ENCODE measurements at places on chromosomes 3 and 15. TPM values are rescaled to one million over a fixed set of nuclear protein-coding genes. Genes with fewer than 3 reads are reported as not detected.

RNF13 gene
- total RNA-seq, result 47.7 TPM

PCSK6 gene
- total RNA-seq, result 28.6 TPM

DNA sequence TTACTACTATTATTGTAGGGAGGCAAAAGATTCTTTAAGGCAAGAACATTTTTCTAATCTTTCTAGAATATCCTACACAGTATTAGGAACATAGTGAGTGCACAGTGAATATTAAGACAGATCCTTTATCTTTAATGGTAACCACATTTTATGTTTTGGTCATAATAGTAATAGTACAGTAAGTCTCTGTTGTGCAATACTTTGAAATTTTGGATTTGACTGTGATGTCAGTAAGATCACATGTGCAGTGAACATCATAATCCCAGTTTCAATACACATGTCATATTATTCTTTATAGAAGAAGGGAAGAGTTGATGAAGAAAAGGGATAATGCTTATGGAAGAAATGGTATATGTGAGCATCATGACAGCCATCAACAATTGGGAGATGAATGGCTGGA is 10.7 kb downstream of the STT3B start:
- no peak for DNase-seq

- no peak for DNase-seq
These were observed 3.2 kb downstream of the PFKFB4 start for GRCh38 chr3:48553361-48553760.

GRCh38 chr3:124562769-124563168 is 167.5 kb upstream of the UMPS start:
- no peak for DNase-seq
